ENCODE measurements at places on chromosomes 5 and 9.

DNA sequence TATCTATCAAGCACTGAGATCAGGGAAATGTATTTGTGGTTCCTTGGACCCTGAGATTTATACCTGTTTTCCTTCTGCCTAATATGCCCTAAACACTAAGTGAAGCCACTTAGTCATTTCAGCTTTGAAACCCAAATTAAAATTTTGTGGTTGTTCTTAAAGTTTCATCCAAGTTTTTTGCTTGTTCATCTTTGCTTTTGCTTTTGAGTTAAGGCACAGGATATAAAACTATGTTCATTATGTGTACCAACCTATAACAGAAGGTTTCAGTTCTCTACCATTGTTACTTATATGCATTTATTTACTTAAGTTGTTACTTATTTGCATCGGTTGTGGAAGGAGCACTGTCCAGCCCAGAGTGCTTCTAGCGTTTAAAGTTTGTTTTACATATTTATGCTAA lies 382.3 kb downstream of the PTPRD start:
- DNase-seq: no peak

DNA sequence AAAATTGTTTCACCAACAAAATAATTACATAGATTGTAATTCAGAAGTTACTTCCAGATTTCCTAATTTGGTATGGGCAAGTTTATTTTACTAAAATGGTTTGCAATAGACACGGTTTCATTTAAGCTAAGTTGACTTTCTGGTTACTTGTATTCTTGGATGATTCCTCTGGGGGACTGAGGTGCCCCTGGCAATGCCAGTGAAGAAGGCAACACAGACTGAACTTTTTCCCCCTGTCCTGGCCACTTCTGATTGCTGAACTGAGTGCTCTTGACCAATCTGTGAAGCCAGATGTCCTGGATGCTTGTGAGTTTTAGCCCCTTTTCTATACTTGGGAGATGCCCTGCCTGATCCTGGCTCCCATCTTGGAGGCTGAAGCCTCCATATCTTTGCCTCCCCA lies 66.3 kb upstream of the FANCC start:
- DNase-seq: no peak

DNA sequence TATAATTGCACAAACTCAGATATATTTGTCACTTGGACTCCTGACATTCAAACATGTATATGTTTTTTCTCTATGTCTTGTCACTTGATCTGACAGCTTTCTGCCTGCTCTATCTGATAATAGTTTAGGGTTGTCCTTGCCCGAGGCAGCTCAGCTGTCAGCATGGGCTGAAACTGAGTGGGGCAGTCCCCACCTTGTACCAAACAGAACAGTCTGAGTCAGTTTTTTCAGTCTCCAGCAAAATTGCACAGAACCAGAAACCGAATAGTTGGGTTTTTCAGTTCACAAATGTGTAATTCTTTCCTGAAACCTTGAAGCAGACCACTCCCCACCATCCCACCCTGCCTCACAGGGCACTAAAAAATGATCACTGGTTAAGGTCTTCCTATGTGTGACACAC lies 9.5 kb upstream of the HAND1 start:
- DNase-seq: no peak

DNA sequence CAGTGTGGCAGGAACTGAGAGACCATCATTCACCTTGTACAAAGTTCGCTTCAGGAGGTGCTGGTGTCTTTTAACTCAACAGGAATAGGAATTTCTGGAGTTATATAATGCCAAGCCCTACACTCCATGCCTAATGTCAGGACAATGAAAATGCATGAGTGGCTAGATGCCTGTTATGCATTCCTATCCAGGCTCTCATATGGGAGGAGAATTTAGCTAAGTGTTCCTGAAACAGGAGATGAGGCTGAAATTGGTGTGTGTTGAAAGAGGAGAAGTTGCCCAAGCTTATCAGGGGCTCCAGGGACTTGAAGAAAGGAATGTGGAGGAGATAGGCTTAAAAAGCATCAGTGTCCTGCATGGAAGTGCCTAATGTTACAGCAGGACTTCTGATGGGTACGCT lies 26.8 kb upstream of the PRUNE2 start:
- DNase-seq: no peak

GRCh38 chr9:98755006-98755618 lies 41.2 kb downstream of the ANKS6 start:
- no peak for DNase-seq

- DNase-seq: no peak
These were observed 11.4 kb downstream of the GRM6 start for GRCh38 chr5:178983728-178984127.

DNA sequence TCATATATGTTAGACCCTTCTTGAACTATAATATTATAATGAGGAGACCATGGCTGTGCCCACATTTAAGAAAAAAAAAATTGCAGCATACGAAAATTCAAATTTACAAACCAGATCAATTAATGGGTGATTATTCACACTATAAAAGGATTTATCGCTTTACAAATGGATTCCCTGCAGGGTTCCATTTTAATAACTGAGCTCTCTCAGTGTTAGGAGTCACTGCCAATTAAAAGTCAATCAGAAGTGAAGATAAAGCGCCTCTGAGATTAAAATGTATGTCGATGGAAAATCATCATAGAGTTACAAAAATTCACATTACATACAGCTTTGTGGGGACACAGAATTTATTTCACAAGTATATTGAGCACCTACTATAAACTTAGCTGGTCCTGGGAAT lies 66.6 kb upstream of the SMARCA2 start:
- no peak for DNase-seq

- DNase-seq: no peak
These were observed 4.5 kb upstream of the ANGPTL2 start for GRCh38 chr9:127126971-127127370.

- DNase-seq: no peak
These were observed 16.5 kb upstream of the QRFP start for GRCh38 chr9:130912932-130913598.

DNA sequence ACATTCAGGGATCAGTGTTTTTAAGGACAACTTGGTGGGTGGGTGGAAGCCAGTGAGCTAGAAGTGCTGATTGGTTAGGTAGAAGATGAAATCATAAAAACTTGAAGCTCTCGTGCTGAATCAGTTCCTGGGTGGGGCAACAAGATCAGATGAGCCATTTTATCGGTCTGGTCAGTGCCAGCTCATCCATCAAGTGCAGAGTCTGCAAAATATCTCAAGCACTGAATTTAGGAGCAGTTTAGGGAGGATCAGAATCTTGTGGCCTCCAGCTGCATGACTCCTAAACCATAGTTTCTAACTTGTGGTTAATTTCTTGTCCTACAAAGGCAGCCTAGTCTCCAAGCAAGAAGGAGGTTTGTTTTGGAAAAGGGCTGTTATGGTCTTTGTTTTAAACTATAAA lies 166.4 kb downstream of the FAM170A start:
- DNase-seq: no peak

DNA sequence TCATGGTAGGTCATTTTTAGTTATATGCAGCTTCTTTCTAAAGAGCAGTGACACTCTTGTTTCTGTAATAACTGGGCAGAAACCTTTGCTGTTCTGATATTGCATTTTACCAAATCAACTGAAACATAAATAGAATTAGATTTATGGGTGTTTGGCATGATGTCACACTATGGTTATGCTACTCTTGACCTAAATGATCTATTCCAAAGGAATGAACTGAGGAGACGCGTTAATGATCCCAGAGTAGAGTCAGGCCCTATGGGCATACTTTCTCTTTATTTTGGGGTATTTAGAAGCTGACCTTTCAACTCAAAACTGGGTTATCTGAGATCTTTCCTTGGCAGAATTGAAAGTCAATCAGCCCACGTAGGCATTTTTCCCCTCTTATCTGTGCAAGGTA lies 146.8 kb upstream of the ADAMTSL1 start:
- DNase-seq: no peak

DNA sequence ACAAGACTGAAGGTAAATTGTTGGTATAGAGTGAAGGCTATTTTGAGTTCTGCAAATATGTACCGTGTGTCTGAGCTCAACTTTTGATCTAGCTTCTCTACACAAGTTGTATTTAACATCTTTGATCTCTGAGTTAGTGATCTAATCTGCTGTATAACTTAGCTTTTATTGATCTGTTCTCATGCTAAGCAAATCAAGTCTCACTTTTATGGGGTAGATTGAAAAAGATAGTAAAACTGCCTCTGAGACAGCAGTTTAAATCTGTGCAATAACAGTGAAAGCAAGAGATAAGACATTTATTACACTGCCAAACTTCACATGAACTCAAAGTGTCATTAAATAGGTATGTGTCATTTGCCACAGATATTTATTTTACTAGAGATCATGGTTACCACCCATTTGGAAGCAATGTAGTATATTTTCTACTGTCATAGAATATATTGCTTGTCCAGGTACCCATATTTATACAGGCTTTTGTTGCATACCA lies 477.3 kb downstream of the ISL1 start:
- no peak for DNase-seq

GRCh38 chr5:170297589-170298462 lies at the start of gene LCP2:
LCP2 (minus strand) TSS chr5:170297777; CDS start chr5:170297611, 166 bp downstream.
- no peak for DNase-seq

GRCh38 chr9:91162311-91162710 lies 199.4 kb downstream of the AUH start:
- no peak for DNase-seq

- DNase-seq: no peak
These were observed 14.4 kb upstream of the CDC20B start for GRCh38 chr5:55187370-55187769.

GRCh38 chr5:31385774-31386537 lies 145.9 kb downstream of the DROSHA start:
- DNase-seq: no peak

DNA sequence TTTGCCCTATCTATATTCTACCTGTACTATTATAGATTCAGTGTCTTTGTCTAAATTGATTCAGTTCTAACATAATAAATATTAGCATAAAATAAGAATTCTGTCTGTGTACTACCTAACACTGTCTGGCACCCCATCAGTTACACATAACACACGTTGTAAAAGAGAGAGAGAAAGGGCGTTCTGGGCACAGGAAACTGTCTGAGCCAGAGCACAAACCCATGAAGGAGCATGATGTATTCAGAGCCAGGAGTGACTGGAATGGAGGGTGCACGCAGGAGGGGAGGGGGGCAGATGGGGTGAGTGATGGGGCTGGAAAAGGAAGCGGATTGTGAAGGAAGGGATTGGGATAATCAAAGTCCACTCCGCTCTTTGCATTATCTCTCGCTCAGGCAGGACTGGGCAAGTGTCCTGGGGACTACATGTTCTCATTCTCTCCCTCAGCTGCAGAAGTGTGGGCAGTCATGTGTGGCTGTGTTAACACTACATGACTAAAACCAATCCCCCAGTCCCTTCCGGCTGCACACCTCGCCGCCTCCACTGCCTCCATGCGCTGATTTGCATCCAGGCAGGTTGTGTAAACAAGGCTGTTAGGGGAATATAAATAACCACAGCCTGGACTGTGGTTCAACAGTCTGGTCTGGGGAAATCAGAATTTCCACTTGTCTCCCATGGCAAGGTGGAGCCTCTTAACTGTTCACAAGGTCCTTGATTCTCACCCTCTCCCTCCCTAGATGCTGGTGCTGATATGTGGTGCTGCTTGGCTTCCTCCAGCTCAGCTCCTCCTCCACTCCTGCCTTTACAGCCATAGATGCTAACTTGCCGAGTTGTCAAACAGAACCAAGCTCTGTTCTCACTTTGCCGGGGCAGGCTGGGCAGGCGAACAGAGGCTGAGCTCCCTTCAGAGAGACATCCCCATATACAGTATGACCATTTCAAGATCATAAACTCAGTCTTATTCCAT lies 367.5 kb upstream of the BRINP1 start:
- DNase-seq: no peak

DNA sequence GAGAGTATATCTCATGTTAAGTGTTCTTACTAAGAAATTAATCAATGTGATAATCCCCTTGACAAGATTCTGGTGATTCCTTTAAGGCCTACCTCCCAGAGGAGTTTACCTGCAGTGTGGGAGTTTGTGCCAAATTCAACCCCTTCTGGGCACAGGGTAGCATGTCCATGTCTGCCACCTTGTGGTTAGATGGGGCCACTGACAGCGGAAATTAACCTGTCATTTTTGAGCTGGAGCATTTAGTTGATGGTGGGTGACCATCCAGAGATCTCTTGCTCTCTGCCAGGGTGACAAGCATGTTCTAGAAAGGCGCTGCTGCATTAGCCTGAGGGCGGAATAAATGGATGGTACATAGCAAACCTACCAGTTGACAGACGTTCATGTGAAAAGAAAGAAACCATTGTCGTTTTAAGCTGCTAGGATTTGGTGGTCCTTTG lies 132.2 kb downstream of the FBXO4 start:
- peak; percentile 24 for DNase-seq

GRCh38 chr5:134174841-134175839 lies 1.6 kb downstream of the SKP1 start:
- DNase-seq: no peak

GRCh38 chr9:89564346-89564878 lies 40.4 kb upstream of the GADD45G start:
- DNase-seq: no peak

- no peak for DNase-seq
These were observed 79.6 kb downstream of the ADAMTS2 start for GRCh38 chr5:179265514-179266290.

GRCh38 chr5:55993013-55993412 lies 1.8 kb downstream of the IL6ST start:
- DNase-seq: no peak

GRCh38 chr5:53749621-53750020 lies 189.2 kb downstream of the NDUFS4 start:
- no peak for DNase-seq

- DNase-seq: peak; percentile 33
These were observed at the start of gene FAM169A for GRCh38 chr5:74865804-74866595. FAM169A (minus strand) TSS chr5:74866387; CDS start chr5:74841676, 24,711 bp downstream.

GRCh38 chr5:109486200-109486804 lies 76.5 kb upstream of the PJA2 start:
- no peak for DNase-seq

DNA sequence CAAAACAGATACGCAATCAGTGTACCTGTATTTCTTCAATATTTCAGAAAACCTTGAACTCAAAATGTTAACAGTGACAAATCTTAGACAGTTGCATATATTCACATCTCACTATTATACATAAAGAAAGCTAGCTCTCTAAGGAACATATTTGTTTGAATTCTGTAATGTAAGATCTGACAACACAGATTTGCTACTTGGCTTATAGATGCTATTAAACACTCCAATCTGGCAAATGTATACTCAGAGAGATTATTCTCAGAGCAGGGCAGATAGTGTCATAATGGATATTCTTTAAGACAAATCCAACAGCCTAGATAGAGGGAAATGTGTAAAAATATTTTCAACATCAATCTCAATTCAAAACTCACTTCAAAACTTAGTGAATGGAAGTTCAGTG lies 794.5 kb upstream of the CDH9 start:
- no peak for DNase-seq

- DNase-seq: no peak
These were observed 56.0 kb downstream of the KIAA0825 start for GRCh38 chr5:94562327-94562971.

- no peak for DNase-seq
These were observed 493.7 kb downstream of the ZNF608 start for GRCh38 chr5:124252747-124253146.

- no peak for DNase-seq
These were observed 659.2 kb downstream of the MTRR start for GRCh38 chr5:8528106-8528505.

- DNase-seq: no peak
These were observed 1526.0 kb downstream of the MAT2B start for GRCh38 chr5:165031371-165031770.

GRCh38 chr5:157926977-157927376 lies 68.0 kb upstream of the CLINT1 start:
- DNase-seq: no peak

Data from stimulated activated CD8-positive, alpha-beta memory T cell treated with anti-CD3 and anti-CD28 coated beads, Interleukin-15, amount 100 ng/mL, for 4 hours (primary cell).